ENCODE measurements at places on chromosomes 5 and 9. TPM values are rescaled to one million over a fixed set of nuclear protein-coding genes. Genes with fewer than 3 reads are reported as not detected.

- no peak for DNase-seq
- no peak overlapping the region for H3K4me3 ChIP-seq
- H3K27me3 ChIP-seq, result no peaks in the 10 kb centered on the region
- no peaks in the 10 kb centered on the region for H3K36me3 ChIP-seq
These were observed 177.5 kb downstream of the AOPEP start for GRCh38 chr9:94903961-94904421.

Gene LRRC19
- total RNA-seq, result not detected

DNA sequence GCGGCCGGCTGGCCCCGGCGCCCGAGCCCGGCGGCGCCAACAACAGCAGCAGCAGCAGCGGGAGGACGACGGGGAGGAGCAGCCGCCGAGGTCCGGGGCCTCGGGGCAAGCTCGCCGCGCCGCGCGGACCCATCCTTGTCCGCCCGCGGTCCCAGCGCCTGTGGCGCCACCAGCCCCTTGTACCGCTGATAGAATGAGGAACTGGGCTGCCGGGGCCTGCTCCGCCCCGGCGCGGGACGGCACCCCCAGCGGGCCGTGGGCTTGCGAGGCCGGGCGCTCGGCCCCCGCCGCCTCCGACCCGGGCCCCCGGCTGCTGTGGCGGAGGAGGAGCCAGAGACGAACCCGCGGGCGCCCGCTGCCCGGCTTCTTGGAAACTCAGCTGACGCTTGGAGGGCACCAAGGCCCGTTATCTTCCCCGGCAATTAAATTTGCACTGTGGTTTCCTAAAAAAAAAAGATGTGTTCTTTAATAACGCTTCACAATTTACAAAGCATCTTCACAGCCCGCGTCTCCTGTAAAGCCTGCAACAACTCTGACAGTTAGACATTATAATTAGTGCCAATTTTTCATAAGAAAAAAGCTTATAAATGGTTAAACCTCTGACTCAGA, at the start of gene ARSB:
Gene ARSB, minus strand, starts transcription at position 195 of the 609 bp plus-strand sequence. Its CDS starts 62 bp downstream, at position 133.
- peak within 1 kb of the TSS; percentile 83 for H3K4me3 ChIP-seq
- H3K27me3 ChIP-seq, result no peaks in the 10 kb centered on the region
- no peaks in the 10 kb centered on the region for H3K36me3 ChIP-seq

- no peak overlapping the region for H3K27ac ChIP-seq
- H3K4me3 ChIP-seq, result no peak overlapping the region
These were observed 420.3 kb downstream of the GABRG2 start for GRCh38 chr5:162487528-162488525.

DNA sequence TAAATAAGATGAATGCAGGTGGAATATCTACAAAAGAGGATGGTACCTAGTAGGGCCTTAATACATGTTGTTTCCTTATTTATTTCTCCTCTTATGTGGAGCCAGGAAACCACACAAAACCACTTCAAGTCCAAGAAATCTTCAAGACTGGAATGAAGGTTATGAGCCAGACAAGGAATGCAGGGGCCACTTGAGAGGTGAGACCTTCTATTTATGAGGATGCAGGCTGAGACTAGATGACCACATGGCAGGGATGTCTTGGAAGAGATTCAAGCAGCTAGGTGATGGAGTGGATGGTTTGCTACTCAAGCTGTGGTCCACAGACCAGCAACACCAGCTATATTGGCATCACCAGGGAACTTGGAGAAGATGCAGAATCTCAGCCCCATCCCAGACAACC, 92.2 kb downstream of the TNC start:
- H3K4me1 ChIP-seq, result no peaks in the 10 kb centered on the region
- H3K4me3 ChIP-seq, result no peak overlapping the region
- no peaks in the 10 kb centered on the region for H3K36me3 ChIP-seq
- no peaks in the 10 kb centered on the region for H3K27me3 ChIP-seq
- DNase-seq, result no peak

Gene KIF12
- total RNA-seq, result 21.5 TPM

DNA sequence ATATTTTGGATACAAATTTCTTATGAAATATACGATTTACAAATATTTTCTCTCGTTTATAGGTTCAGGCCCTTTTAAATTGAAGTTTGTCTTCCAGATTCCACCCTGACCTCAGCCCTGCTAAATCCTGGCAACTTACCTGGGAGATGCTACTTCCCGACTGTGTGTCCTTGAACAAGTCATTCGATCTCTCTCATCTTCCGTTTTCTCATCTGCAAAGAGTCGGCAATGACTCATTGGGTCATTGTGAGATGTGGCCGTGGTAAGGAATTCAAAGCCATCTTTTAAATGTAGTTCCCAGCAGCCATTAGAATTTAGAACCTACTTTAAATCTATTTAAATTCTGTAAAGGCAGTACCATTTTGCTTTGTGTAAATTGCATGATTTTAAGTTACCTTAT, 72.5 kb downstream of the LHX2 start:
- no peaks in the 10 kb centered on the region for H3K4me1 ChIP-seq
- H3K36me3 ChIP-seq, result no peaks in the 10 kb centered on the region
- no peak overlapping the region for H3K27ac ChIP-seq

DNA sequence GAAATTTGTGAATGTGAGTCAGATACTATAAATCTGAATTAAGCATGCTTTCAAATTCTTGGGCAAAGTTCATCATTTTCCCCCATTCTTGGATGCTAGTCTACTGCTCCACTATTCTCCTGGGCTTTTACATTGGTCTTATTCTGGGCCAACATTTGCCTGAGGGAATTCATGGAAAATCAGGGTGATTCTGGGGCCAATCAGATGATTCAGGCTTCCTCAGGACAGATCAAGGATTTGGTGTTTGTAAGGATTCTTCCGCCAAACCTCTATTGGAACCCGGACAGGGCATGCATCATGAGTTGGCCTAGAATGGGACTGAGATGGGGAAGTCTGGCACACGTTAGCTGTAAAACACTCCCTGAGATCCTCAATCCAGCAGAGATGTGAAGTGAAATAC, 113.8 kb downstream of the MEF2C start:
- no peaks in the 10 kb centered on the region for H3K36me3 ChIP-seq
- no peak for DNase-seq
- no peaks in the 10 kb centered on the region for H3K27me3 ChIP-seq
- no peak overlapping the region for H3K4me3 ChIP-seq
- no peak overlapping the region for H3K27ac ChIP-seq
- no peaks in the 10 kb centered on the region for H3K4me1 ChIP-seq

- peak overlapping the region; percentile 97 for H3K27ac ChIP-seq
- no peaks in the 10 kb centered on the region for H3K27me3 ChIP-seq
- H3K4me3 ChIP-seq, result peak overlapping the region; percentile 88
- DNase-seq, result no peak
These were observed 737 bp downstream of the NANS start for GRCh38 chr9:98057138-98057799.

Gene ETF1
- 64.1 TPM for total RNA-seq

DNA sequence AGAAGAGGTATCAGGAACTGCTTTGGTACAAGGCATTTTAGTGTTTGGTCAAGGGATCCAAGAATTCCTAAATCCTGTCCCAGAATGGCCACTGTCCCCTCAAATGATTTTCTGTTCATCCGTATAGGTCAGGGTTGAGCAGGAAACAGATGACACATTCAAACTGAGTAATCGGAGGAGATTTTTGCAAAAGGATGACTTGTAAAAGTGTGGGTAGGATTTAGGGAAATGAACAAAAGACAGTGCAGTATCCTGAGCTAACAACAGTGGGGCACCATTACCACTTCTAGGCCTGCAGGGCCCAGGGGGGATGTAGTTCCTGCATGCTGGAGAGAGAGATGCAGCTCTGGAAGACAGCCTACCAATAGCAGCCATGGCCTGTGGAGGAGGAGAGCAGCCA, 290.1 kb downstream of the ZSWIM6 start:
- H3K4me1 ChIP-seq, result peaks cover 16% of the 10 kb centered on the region
- H3K36me3 ChIP-seq, result no peaks in the 10 kb centered on the region
- H3K27ac ChIP-seq, result peak overlapping the region; percentile 80

Gene NUTM2F
- total RNA-seq, result not detected

Gene FCN2
- 2.4 TPM for total RNA-seq

GRCh38 chr5:176873541-176874172, 25.5 kb downstream of the HK3 start:
- H3K4me1 ChIP-seq, result no peaks in the 10 kb centered on the region
- DNase-seq, result no peak
- no peak overlapping the region for H3K27ac ChIP-seq
- no peaks in the 10 kb centered on the region for H3K36me3 ChIP-seq
- no peak overlapping the region for H3K4me3 ChIP-seq

DNA sequence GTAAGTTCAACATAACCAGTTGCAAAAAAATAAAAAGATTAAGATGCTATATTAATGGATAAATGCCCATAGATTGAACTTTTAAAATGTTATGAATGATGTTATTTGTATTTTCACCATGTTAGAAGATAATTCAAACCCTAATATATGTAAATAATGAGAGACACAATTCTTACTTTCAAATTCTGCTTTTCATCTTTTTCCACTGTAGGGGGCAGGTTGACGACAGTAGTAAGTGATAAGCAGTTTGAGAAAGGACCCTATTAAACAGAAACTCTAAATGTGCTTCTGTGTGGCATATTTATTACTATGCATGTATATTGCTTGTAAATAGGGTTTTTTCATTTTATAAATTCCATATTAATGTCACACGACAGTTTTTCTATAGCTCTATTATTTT, 591.1 kb downstream of the SEMA5A start:
- H3K4me3 ChIP-seq, result no peak overlapping the region
- no peaks in the 10 kb centered on the region for H3K27me3 ChIP-seq
- no peaks in the 10 kb centered on the region for H3K36me3 ChIP-seq
- DNase-seq, result no peak

- H3K4me3 ChIP-seq, result no peak overlapping the region
- no peak overlapping the region for H3K27ac ChIP-seq
- no peaks in the 10 kb centered on the region for H3K4me1 ChIP-seq
- no peak for DNase-seq
- H3K27me3 ChIP-seq, result no peaks in the 10 kb centered on the region
These were observed 87.4 kb upstream of the ICE1 start for GRCh38 chr5:5335107-5335506.

Gene HTR1A
- not detected for total RNA-seq

- no peak for DNase-seq
- H3K4me3 ChIP-seq, result no peak overlapping the region
- no peak overlapping the region for H3K27ac ChIP-seq
- no peaks in the 10 kb centered on the region for H3K4me1 ChIP-seq
- H3K36me3 ChIP-seq, result no peaks in the 10 kb centered on the region
These were observed 5.6 kb downstream of the ADGRD2 start for GRCh38 chr9:124455820-124456219.

GRCh38 chr9:14706530-14707140, 13.4 kb upstream of the ZDHHC21 start:
- no peaks in the 10 kb centered on the region for H3K27me3 ChIP-seq
- H3K27ac ChIP-seq, result no peak overlapping the region
- DNase-seq, result no peak
- no peak overlapping the region for H3K4me3 ChIP-seq
- no peaks in the 10 kb centered on the region for H3K4me1 ChIP-seq

- no peaks in the 10 kb centered on the region for H3K4me1 ChIP-seq
- H3K27me3 ChIP-seq, result no peaks in the 10 kb centered on the region
- DNase-seq, result no peak
- H3K27ac ChIP-seq, result no peak overlapping the region
These were observed 69.7 kb downstream of the ZSWIM6 start for GRCh38 chr5:61401726-61402125.

- no peaks in the 10 kb centered on the region for H3K27me3 ChIP-seq
- no peak overlapping the region for H3K4me3 ChIP-seq
- no peak for DNase-seq
- no peaks in the 10 kb centered on the region for H3K36me3 ChIP-seq
These were observed 185.5 kb downstream of the OLFM1 start for GRCh38 chr9:135273008-135273407.

GRCh38 chr9:19186232-19186631, 44.3 kb upstream of the DENND4C start:
- no peaks in the 10 kb centered on the region for H3K36me3 ChIP-seq
- H3K27me3 ChIP-seq, result no peaks in the 10 kb centered on the region
- H3K4me3 ChIP-seq, result no peak overlapping the region
- no peaks in the 10 kb centered on the region for H3K4me1 ChIP-seq
- no peak overlapping the region for H3K27ac ChIP-seq

GRCh38 chr5:116686438-116686837, 111.8 kb upstream of the SEMA6A start:
- no peak overlapping the region for H3K27ac ChIP-seq
- H3K4me3 ChIP-seq, result no peak overlapping the region
- no peaks in the 10 kb centered on the region for H3K27me3 ChIP-seq

Gene MTMR12
- 70.7 TPM for total RNA-seq

DNA sequence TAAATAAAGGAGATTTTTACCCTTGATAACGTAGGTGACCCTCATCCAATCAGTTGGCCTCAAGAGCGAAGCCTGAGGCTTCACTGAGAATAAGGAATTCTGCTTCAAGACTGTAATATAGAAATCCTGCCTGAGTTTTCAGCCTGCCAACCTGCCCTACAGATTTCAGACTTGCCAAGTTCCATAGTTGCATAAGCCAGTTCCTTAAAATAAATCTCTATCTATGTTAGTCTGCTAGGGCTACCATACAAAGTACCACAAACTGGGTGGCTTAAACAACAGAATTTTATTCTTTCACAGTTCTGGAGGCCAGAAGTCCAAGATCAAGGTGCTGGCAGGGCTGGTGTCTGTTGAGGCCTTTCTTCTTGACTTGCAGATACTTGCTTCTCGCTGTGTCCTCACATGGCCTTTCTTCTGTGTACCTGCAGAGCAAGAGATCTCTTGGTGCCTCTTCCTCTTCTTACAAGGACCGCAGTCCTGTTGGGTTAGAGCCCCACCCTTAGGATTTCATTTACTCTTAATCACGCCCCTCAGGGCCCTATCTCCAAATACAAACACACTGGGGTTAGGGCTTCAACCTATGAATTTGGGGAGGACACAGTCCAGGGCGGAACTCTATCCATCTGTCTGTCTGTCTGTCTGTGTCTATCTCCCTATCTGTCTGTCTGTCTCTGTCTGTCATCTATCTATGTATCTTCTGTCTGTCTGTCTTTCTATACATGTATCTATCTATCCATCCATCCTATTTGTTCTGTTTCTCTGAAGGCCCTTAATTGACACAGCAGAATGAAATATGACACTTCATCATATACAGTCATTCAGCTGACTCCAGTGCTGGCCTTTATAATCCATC, 17.0 kb upstream of the CMBL start:
- no peaks in the 10 kb centered on the region for H3K27me3 ChIP-seq
- no peak for DNase-seq
- no peak overlapping the region for H3K4me3 ChIP-seq
- no peaks in the 10 kb centered on the region for H3K4me1 ChIP-seq

Gene GFM2
- 34.7 TPM for total RNA-seq

GRCh38 chr5:15266841-15267240, 233.1 kb upstream of the FBXL7 start:
- no peak for DNase-seq
- H3K4me3 ChIP-seq, result no peak overlapping the region
- H3K36me3 ChIP-seq, result no peaks in the 10 kb centered on the region
- no peaks in the 10 kb centered on the region for H3K27me3 ChIP-seq
- no peaks in the 10 kb centered on the region for H3K4me1 ChIP-seq

Gene RETREG1
- 13.5 TPM for total RNA-seq

DNA sequence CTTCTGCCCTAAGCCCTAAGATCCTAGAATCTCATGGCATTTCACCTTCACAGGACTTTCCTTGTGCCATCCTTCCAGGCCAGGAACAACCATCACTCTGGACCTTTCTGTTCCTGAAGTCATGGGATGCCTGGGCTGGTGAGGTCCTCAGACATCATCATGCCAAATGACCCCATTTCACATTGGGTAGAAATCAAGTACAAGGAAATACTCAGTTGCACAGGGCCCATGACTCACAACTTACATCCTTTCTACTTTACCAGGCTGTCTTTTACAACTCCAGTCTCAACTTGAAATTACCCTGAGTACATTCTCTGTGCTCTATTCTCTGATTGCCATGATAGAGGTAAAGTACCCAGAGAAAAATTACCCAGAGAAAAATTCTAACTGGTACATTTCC, 167.1 kb downstream of the PIK3R1 start:
- no peak overlapping the region for H3K4me3 ChIP-seq
- H3K27ac ChIP-seq, result no peak overlapping the region
- DNase-seq, result no peak
- H3K27me3 ChIP-seq, result no peaks in the 10 kb centered on the region
- H3K36me3 ChIP-seq, result no peaks in the 10 kb centered on the region

Measured in prostate gland (tissue), 2 donors.